ENCODE measurements at places on chromosomes 1 and 21. TPM values are rescaled to one million over a fixed set of nuclear protein-coding genes. Genes with fewer than 3 reads are reported as not detected.
A peak's percentile ranks its signal among the peaks of the same experiment; 100 is the strongest.

GRCh38 chr1:226912587-226913176 lies 27.4 kb upstream of the COQ8A start:
- peak; percentile 41 for DNase-seq

DNA sequence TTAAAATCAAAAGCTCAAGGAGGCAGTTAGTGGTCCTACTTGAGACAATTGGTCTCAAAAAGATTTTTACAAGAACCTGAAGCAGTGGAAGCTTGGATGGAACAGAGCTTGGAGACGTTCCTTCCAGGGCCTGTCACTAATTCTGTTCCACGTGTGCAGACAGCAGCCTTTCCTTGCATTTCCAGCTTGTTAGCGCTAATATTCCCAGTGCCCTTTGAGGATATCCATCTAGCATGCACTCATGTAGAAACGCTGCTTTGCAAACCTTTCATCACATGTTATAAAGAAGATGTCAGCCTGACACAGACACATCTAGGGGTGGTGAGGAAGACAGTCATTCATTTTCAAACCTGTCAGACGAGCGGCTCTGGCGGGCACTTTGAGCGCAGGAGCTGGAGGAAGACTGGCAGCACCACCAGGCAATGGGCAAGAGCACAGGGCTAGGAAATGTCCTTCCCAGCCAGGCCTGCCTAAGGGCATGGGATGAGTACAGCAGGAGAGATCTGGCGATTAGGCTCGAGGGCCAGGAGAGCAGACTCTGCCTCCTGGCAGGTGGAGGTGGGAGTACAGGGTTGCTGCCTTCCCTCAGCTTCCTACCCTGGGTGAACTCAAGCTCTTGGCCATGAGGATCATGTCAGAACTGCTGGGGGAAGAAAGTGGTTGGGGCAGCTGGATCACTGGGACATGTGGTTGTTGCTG lies 55.5 kb downstream of the CASQ2 start:
- DNase-seq = no peak

Gene KCNE1
- total RNA-seq = not detected

Gene SPRR2D
- not detected for total RNA-seq

Gene ECM1
- total RNA-seq = 0.60 TPM
